Stimulated activated CD4-positive, alpha-beta T cell treated with anti-CD3 and anti-CD28 coated beads, TNF-alpha, amount 100 ng/mL, for 1 hour (primary cell): ENCODE measurements at places on chromosomes 3 and 15.

- no peak for DNase-seq
Measured at GRCh38 chr15:101044625-101045235, 125.6 kb downstream of the LRRK1 start.

- DNase-seq = peak; percentile 5
Measured at GRCh38 chr3:66582721-66583423, 82.0 kb upstream of the LRIG1 start.

GRCh38 chr3:138775254-138775595 lies 59.5 kb downstream of the PIK3CB start:
- DNase-seq = no peak

GRCh38 chr3:52396011-52396906 lies 48.6 kb downstream of the SEMA3G start:
- DNase-seq = no peak

DNA sequence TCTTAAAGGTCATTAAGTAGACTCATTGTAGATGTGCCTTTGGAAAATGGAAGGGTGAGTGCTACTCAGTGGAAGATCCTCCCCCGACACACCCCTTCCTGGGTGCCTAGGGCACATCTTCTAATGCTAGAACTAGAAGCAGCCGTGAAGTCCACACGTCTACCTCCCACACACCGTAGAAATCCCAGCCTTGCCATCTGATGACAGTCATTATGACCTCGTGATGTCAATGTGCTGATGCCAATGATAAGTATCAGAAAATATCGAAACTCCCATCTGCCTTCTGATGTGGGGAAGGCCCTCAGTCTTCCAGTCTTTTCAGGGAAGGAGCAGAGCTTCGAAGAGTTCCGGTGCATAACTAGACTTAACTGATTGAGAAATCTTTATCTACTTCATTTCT lies 282.1 kb upstream of the ROPN1 start:
- no peak for DNase-seq

GRCh38 chr3:100879195-100879810 lies 113.9 kb downstream of the ABI3BP start:
- DNase-seq = no peak

GRCh38 chr3:25603703-25604102 lies 61.0 kb downstream of the TOP2B start:
- no peak for DNase-seq

DNA sequence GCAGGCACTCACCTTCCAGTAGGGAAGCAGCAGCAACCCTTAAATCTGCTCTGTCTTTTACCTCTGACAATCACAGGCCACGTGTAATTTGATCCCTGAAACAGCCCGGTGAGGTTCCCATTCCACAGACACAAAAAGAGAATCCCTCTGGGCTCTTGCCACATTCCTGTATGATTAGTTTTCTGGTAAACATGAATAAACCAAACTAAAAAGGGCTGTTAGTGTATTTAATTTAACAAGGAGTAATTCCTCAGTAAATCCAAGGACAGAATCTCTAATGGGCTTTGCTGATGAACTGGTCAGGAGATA lies 186.9 kb downstream of the FAM43A start:
- DNase-seq = no peak
